ENCODE measurements at places on chromosomes 12 and 14.

- peaks cover 3% of the 10 kb centered on the region for H3K36me3 ChIP-seq
- no peak overlapping the region for H3K27ac ChIP-seq
- H3K27me3 ChIP-seq = peaks cover 12% of the 10 kb centered on the region
- no peaks in the 10 kb centered on the region for H3K4me1 ChIP-seq
These were observed 39.0 kb upstream of the SFSWAP start for GRCh38 chr12:131671871-131672270.

- no peaks in the 10 kb centered on the region for H3K4me1 ChIP-seq
- H3K27ac ChIP-seq = no peak overlapping the region
- H3K36me3 ChIP-seq = no peaks in the 10 kb centered on the region
These were observed 309.2 kb downstream of the SLC16A7 start for GRCh38 chr12:59904874-59905521.

DNA sequence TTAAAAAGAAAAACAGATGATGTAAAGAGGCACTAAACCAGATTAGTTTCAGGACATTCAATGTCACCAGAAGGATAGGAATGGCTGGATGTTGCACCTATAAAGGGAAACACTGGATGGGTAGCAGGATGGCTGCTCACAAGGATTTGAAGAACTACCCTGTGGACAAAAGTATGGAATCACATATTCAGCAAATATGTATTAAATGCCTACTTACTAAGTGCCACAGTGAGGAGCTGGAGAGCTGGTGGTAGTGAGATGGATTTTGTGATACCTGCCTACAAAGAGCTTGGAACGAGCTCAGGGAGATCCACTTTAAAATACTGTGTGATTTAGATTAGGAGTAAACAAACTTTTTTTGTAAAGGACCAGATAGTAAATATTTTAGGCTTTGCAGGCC, 316.2 kb downstream of the PAWR start:
- no peak overlapping the region for H3K4me3 ChIP-seq
- H3K27ac ChIP-seq = no peak overlapping the region
- no peaks in the 10 kb centered on the region for H3K36me3 ChIP-seq
- H3K4me1 ChIP-seq = no peaks in the 10 kb centered on the region
- H3K27me3 ChIP-seq = no peaks in the 10 kb centered on the region
- DNase-seq = no peak

- H3K36me3 ChIP-seq = no peaks in the 10 kb centered on the region
- no peak overlapping the region for H3K27ac ChIP-seq
- H3K4me1 ChIP-seq = no peaks in the 10 kb centered on the region
- no peaks in the 10 kb centered on the region for H3K27me3 ChIP-seq
- H3K4me3 ChIP-seq = no peak overlapping the region
These were observed 4.2 kb downstream of the SOX5 start for GRCh38 chr12:23945249-23945648.

- peaks cover 42% of the 10 kb centered on the region for H3K4me1 ChIP-seq
- H3K27me3 ChIP-seq = no peaks in the 10 kb centered on the region
- peaks cover 7% of the 10 kb centered on the region for H3K36me3 ChIP-seq
- H3K27ac ChIP-seq = peak overlapping the region; percentile 90
These were observed 11.2 kb downstream of the MAP4K5 start for GRCh38 chr14:50520947-50521815.

DNA sequence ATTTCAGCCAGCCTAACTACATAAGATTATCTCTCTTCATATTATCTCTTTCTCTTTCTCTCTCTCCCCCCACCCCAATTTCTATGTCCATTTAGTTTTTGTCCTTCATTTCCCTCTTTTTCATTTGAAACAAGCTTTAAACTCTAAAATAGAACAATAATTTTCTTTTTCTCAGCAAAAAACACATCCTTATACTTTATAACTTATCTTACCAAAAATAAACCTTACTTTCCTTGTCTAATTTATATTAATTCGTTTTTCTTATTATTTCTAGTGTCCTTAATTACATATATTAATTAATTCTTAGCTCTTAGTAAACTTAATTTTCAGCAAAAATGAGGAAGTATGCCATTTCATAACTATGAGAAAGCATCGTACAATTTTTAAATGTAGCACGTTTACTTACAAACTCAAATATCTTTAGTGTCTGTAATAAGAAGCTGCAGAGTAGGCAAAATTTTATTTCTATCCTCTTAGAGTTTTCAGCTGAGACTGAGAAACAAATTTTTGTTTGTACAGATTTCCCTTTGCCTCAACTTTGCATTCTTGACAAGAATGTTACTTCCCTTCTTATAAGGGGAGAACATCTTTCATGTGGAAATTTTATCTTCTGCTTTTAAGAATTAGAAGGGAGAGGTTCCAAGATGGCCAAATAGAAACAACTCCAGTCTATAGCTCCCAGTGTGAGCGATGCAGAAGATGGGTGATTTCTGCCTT, 65.1 kb upstream of the ST8SIA1 start:
- H3K4me3 ChIP-seq = no peak overlapping the region
- DNase-seq = no peak
- H3K4me1 ChIP-seq = peaks cover 22% of the 10 kb centered on the region
- peaks cover 4% of the 10 kb centered on the region for H3K36me3 ChIP-seq
- no peaks in the 10 kb centered on the region for H3K27me3 ChIP-seq

DNA sequence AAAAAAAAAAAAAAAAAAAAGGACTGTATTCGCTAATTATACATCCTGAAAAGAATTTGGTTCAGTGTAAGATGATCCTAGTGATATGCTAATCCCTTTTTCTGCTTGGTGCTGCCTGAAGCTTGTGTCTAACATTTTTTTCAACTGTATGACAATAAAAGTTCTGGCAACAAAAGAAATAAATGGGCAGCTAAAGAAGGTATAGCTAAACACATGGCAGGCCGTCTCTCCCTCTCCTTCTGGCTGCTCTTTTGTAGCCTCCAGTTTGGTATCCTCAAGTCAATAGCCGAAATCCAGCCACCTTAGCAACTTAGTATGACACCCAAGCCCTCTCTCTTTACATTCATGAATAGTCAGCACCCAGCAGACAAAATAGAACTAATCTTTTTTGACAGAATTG, 198.3 kb upstream of the OTX2 start:
- no peaks in the 10 kb centered on the region for H3K4me1 ChIP-seq
- no peaks in the 10 kb centered on the region for H3K36me3 ChIP-seq
- peaks cover 10% of the 10 kb centered on the region for H3K27me3 ChIP-seq
- H3K4me3 ChIP-seq = no peak overlapping the region

DNA sequence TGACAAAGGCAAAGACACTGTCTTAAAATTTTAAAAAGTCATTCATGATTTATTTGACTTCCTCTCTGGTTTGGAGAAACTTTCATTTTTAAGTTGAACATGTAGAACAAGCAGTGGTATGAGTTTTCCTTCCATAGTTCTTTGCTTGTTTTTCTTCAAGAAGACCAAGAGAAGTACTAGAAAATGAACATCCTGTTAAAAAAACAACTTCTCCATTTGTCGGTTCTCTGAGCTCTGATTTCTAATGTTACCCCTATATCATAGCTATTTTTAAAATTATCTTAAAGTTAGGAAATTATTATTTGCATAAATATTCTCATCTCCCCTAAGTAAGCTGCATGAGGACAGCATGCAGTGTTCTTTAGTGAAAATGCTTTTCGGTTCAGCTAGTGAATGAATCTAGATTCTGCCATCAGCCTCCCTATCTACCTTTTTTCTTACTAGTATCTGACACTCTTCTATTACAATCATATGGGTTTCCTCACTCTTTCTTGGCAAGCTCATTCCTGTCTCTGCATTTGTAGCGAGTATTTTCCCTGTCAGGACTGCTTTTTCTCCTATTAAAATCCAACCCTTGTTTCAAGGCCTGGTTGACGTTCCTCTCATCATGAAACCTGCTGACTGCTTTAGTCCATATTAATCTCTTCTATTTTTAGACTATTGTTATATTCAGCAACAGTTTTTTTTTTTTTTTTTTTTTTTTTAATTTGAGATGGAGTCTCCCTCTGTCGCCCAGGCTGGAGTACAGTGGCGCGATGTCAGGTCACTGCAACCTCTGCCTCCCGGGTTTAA, 15.8 kb downstream of the DIP2B start:
- no peak overlapping the region for H3K27ac ChIP-seq
- no peaks in the 10 kb centered on the region for H3K27me3 ChIP-seq
- H3K4me1 ChIP-seq = peaks cover 25% of the 10 kb centered on the region
- H3K36me3 ChIP-seq = peaks cover 3% of the 10 kb centered on the region
- H3K4me3 ChIP-seq = no peak overlapping the region

DNA sequence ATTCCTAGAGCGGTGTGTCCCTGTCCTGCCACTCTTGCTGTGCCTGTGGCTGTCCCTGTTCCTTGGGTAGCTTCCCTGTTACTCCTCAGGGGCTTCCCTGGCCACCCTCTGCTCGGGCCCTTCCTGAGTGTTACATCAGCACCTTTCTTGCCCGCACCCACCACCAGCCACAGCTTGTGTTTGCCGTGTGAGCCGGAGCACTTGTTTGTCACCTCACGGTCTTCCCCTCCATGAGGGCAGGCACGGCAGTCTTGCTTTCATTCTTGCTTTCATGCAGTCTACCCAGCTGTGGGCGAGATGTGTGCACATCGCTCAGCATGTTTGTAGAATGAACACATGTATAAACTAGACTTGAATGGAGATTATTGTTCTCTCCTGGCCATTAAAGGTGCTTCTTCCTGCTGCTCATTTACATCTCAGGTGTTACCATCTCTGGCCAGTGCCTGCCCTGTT, 42.0 kb downstream of the TRAF3 start:
- peak overlapping the region; percentile 74 for H3K4me3 ChIP-seq
- peak; percentile 40 for DNase-seq
- H3K4me1 ChIP-seq = peaks cover 71% of the 10 kb centered on the region
- peaks cover 20% of the 10 kb centered on the region for H3K36me3 ChIP-seq
- H3K27me3 ChIP-seq = no peaks in the 10 kb centered on the region

DNA sequence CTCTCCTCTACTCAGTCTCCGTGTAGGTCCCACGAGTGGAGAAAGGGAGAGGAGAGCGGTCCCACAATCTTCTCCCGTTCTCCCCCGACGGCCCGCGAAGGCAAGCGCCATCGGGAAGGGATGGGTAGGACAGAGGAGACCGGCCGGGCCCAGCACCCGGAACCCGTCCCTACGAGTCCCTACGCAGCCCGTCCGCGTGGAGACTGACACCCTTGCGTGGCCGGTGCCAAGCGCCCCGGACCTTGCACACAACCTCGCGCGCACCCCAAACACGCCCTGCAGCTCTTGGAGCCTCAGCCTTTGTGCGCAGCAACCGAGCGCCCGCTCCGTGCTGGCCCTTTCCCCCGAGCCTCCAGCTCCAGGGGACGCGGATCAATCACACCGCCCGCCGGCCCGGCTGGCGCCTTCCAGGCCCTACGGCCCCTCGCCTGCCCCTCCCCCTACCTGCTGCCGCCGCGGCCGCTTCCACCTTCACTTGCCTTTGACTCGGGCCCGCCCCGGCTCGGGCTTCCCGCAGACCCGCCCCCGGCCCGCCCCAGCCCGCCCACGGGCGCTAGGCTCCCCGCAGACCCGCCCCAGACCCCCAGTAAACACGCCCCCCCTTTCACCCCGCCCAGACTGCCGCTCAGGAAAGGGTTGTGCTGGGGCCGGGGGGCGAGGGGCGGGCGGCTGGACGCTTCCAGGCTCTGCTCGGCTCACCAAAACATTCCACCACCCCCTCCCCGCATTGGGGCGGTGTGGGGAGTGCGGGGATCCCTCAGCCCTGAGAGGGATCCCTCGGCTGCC, at the start of gene NDRG2:
Gene NDRG2, minus strand, starts transcription at position 477 of the 786 bp plus-strand sequence. CDS start 1,746 bp downstream, outside the sequence.
- peak within 1 kb of the TSS; percentile 64 for H3K27ac ChIP-seq
- H3K36me3 ChIP-seq = peaks cover 6% of the 10 kb centered on the region

DNA sequence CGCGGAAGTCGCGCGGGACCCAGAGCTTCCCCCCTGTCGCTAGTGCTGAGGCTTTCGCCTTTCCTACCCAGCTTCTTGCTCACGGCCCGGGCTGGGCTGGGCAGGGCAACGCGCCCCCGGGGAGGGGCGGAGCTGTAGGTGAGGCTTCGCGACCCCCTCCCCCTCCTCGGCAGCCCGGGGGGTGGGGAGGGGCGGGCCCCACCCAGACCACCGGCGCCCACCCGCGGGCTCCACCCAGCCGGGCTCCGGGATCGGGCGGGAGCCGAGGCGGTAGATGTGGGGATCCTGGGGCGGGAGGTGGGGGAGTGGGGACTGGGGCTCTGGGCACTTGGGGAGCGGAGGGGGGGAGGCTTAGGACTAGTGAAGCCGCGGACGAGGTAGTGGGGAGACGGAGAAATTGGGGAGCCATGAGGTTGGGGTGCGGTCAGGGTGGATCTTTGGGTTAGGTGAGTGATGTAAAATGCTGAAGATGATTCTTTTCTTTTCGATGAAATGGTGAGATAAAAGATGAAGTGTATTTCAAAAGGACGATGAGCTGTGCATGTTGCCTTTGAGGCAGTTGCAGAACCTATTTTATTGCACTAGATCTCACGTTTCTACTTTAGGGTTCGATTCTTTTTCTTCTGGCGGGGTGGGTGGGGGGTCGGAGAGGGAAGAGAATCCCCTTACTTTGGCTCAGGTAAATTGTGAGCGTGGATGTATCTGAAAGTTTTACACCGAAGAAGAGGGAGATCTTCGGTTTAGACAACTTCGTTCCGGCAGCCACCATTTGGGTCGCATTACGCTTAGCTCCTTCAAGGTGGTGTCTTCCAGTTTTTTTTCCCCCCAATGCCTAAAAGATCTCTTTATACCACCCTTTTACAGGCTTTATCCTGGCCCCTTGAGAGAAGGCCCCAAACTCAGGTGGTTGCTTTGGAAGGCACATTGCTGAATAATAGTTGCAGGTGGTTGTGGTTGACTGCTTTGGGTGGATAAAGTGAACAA, 619 bp downstream of the ERC1 start:
- H3K27me3 ChIP-seq = no peaks in the 10 kb centered on the region
- no peak for DNase-seq
- peak overlapping the region; percentile 89 for H3K4me3 ChIP-seq
- peaks cover 31% of the 10 kb centered on the region for H3K4me1 ChIP-seq
- peaks cover 18% of the 10 kb centered on the region for H3K36me3 ChIP-seq
- peak overlapping the region; percentile 94 for H3K27ac ChIP-seq

DNA sequence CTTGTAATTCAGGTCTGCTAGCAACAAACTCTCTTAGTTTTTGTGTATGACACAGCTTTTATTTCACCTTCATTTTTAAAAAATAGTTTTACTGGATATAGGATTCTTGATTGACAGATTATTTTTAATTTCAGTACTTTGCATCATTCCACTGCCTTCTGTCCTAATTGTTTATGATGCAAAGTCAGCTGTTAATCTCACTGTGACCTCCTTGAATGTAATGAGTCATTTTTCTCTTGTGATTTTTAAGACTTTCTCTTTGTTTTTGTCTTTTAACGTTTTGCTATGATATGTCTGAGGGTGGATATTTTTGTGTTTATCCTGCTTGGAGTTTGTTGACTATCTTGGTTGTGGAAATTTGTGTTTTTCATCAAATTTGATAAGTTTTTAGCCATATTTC, 126.3 kb upstream of the FBXO33 start:
- no peaks in the 10 kb centered on the region for H3K27me3 ChIP-seq
- H3K4me1 ChIP-seq = no peaks in the 10 kb centered on the region
- H3K36me3 ChIP-seq = no peaks in the 10 kb centered on the region
- H3K4me3 ChIP-seq = no peak overlapping the region

- no peaks in the 10 kb centered on the region for H3K4me1 ChIP-seq
- no peaks in the 10 kb centered on the region for H3K36me3 ChIP-seq
- no peak for DNase-seq
- H3K27ac ChIP-seq = no peak overlapping the region
These were observed 248.7 kb downstream of the TTC6 start for GRCh38 chr14:37843954-37844607.

- H3K36me3 ChIP-seq = peaks cover 6% of the 10 kb centered on the region
- peak overlapping the region; percentile 60 for H3K27ac ChIP-seq
- DNase-seq = no peak
- peaks cover 27% of the 10 kb centered on the region for H3K4me1 ChIP-seq
These were observed 60.0 kb downstream of the ITPK1 start for GRCh38 chr14:93055651-93056115.

GRCh38 chr12:6310771-6311610, 509 bp downstream of the PLEKHG6 start:
- H3K4me3 ChIP-seq = no peak overlapping the region
- DNase-seq = no peak
- peaks cover 7% of the 10 kb centered on the region for H3K27me3 ChIP-seq
- peaks cover 3% of the 10 kb centered on the region for H3K36me3 ChIP-seq
- no peak overlapping the region for H3K27ac ChIP-seq
